Posterior cingulate gyrus (tissue), 11 donors: ENCODE measurements at places on chromosomes 2 and 18.

- DNase-seq = no peak
Observed at GRCh38 chr18:61929881-61930640, 37.3 kb upstream of the RNF152 start.

DNA sequence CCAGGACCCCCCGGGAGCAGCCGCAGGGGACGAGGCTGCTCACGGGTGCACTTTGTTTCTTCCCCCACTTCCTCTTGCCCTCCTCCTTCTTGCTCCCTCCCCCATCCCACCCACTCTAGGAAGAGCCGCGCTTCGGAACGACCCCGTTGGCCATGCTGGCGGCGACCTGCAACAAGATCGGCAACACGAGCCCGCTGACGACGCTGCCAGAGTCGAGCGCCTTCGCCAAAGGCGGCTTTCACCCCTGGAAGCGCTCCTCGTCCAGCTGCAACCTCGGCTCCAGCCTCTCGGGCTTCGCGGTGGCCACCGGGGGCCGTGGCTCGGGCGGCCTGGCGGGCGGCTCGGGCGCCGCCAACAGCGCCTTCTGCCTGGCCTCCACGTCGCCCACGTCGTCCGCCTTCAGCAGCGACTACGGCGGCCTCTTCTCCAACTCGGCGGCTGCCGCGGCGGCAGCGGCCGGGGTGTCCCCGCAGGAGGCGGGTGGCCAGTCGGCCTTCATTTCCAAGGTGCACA is 1.3 kb downstream of the SP9 start:
- DNase-seq = no peak

GRCh38 chr2:224151680-224152310 is 112.7 kb upstream of the SERPINE2 start:
- no peak for DNase-seq

GRCh38 chr2:220134756-220135534 is 507.5 kb downstream of the SLC4A3 start:
- DNase-seq = no peak

DNA sequence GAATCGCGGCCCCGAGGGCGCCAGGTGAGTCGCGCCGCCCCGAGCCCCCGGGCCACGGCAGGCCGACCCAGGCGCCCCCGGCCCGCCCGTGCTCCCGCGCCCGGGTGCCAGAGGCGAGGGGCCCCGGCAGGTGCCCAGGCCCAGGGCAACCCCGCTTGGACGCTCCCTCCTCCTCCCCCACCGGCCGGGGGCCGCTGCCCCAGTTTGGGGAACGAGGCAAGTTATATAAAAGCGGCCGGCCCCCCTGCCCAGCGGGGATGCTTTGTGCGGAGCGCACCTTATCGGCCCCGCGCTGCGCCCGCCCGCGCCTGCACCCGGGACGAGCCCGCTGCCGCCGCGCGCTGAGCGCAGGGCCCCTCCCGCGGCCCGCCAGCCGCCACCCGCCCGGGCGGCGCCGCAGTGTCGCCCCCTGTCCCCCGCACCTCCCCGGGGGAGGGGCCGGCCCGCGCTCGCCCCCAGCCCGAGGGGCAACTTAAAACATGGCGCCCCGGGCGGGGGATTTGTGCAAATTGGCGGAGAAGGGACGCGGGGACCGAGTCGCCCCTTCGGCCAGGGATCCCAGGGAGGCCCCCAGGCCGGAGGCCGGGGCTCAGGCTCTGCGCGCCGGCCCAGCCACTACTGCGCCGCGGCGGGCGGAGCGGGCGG is 639 bp downstream of the EPB41L3 start:
- peak; percentile 12 for DNase-seq
